Activated naive CD4-positive, alpha-beta T cell treated with anti-CD3 and anti-CD28 coated beads for 36 hours (primary cell): ENCODE measurements at places on chromosomes 11 and 22.

- DNase-seq = no peak
These were observed 11.8 kb upstream of the BCR start for GRCh38 chr22:23168391-23169042.

DNA sequence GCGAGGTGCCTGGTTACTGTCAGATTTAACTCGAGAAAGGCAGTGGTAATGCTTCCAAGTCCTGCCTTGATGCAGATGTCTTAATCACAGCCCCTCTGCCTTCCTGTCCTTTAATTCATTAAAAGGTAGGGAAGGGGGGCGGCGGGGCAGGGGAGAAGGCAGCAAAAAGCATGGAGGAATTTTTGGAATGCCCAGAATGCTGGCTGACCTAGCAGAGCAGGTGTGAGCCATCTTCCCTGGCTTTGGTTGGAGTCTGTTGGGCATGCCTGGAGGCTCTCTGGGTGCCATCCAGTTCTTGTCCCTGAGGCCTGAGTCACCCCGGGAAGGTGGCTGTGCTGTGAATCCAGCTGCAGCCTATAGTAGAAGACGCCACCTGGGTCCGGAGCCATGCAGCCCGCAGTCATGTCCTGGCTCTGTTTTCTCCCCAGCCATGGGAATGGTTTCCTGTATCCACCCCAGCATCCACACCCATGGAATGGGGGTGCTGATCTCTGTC, 15.6 kb downstream of the KIAA1671 start:
- DNase-seq = no peak

DNA sequence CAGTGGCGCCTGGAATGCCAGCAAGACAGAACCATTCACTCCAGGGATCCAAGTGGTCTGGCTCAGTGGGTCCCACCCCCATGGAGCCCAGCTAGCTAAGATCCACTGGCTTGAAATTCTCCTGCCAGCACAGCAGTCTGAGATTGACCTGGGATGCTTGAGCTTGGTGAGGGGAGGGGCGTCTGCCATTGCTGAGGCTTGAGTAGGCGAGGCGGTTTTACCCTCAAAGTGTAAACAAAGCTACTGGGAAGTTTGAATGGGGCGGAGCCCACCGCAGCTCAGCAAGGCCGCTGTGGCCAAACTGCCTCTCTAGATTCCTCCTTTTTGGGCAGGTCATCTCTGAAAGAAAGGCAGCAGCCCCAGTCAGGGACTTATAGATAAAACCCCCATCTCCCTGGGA, 125.7 kb upstream of the DDI1 start:
- DNase-seq = no peak

GRCh38 chr22:17734187-17734586, 40.1 kb downstream of the BID start:
- DNase-seq = peak; percentile 55

- peak; percentile 13 for DNase-seq
These were observed 729.3 kb downstream of the NTM start for GRCh38 chr11:132099692-132100091.

DNA sequence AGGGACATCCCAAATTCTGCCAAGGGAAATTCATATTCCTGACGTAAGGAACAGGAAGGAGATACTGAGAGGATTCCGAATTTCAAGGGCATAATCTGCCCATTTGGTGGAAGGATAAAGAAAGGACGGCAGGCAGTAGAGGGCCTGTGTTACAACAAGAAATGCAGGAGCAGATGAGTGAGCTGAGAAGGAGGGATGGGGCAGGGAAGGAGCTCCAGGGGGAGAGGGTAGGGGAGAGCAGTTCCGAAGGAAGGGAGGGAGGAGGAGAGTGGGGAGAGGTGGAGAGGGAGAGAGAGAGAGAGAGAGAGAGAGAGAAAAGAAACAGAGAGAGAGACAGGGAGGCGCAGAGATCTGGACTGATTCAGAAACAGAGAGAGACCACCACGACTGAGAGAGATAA, 843 bp downstream of the OPCML start:
- DNase-seq = no peak
